ENCODE measurements at places on chromosomes 1 and 21.

GRCh38 chr1:17948594-17948993 is 159.0 kb upstream of the IGSF21 start:
- DNase-seq = no peak

- no peak for DNase-seq
Observed at GRCh38 chr1:20149601-20150325, 10.6 kb downstream of the PLA2G2F start.

DNA sequence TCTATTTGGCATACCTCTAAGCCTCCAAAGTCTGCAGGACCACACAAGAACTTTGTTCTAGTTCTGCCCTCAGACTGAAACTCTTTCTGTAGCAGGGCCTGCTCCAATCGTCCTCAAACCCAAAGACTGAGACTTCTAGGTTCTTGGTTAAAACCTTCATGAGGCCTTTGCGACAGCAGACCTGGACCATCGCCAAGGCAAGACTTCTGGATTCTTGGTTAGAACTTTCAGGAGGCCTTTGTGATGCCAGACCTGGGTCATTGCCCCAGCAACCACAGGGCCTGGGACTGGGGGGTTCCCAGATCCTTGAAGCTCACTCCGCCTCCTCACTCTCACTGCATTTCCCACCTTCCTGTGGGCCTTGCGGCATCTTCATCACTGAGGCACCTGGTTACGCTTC is at the start of gene ATP1A4:
TSS of gene ATP1A4 (plus strand) at position 301 of the 400 bp plus-strand sequence. CDS start 438 bp downstream, outside the sequence.
- no peak for DNase-seq

GRCh38 chr1:201597551-201598230 is 58.8 kb downstream of the NAV1 start:
- no peak for DNase-seq

DNA sequence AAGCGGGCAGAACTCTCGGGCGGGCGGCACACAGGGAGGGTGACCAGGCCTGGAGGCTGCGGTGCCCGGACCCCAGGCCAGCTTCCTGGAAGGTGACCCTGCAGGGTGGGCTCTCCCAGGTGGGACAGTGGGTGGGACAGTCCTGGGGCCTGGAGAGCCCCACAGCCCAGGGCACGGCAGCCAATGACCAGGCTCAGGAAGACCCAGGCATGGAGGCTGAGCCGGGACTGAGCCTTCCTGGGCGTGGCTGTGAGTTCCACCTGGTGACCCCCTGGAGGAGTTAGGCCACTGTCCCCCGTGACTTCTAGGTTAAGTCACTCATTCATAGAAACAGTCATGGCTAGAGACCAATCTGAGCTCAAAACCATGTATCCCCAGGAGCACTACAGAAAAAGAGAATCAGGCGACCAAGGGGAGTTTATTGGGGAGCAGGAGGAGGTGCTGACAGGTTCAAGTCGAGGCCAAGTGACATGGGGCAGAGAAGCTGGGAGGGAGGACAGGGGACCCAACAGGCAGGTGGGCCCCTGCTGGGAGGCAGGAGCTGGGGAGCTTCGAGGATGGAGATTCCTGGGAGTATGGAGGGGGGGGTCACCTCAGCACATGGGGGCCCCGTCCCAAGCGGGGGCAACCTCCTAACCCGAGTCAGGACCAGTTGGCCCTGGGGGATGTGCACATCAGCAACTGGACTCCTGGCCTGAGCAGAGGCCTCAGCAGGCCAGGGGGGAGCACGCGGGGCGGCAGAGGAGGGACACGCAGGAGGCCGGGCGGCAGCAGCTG is 1.2 kb downstream of the KRTAP10-5 start:
- DNase-seq = no peak

DNA sequence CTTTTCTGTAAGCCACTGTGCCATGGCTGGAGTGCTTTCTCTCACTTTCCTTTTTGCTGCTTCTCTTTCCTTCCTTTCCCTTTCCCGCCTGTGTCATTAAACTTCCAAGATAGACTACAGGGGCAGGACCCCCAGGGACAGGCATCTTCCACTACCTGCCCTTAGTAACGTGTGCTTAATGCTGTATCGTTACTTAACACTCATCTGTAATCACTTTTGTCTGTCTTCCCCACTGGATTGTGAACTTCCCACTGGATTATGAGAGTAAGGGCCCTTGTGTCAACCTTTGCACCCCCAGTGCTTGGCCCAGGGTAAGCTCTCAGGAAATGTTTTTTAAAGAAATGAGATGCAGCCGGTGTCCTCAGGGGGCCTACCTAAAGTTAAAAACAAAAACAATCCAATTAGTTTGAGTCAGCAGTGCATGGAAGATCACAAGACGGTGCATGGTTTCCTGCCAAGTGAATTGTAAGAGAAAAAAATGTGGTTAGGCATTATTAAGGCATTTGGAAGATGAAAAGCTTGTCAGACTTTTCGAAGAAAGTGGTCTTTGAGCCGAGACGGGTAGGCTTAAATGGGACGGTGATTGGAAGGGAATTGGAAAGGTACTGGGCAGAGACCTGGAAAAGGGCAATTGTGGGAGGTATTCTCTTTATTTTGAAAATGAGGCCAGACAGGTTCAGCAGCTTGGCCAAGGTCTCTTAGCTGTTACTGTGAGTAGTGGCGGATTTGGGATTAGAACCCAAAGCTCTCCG is 958 bp downstream of the LYPLAL1 start:
- no peak for DNase-seq

- no peak for DNase-seq
Observed at GRCh38 chr1:6985549-6986276, 200.5 kb downstream of the CAMTA1 start.

GRCh38 chr1:91796390-91796654 is 89.6 kb downstream of the TGFBR3 start:
- no peak for DNase-seq

- no peak for DNase-seq
Observed at GRCh38 chr1:15188678-15189077, 35.1 kb downstream of the TMEM51 start.

DNA sequence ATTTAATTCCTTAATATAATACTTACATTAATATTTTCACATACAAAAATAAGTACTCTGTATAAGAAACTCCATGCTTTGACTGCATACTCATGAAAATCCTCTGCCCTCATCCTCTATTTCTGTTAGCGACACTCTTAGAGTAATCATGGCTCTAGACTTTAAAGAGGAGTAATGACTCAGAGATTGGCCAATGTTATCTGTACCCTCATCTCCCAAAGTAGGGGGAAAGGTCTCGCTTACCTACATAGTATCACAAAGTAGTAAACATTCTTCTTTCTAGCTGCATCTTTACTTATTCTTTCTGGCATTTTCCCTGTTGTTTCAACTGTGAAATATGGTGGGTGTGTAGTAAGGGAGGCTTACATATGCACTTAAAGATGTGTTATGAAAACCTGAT is 29.8 kb upstream of the SPAG17 start:
- no peak for DNase-seq

DNA sequence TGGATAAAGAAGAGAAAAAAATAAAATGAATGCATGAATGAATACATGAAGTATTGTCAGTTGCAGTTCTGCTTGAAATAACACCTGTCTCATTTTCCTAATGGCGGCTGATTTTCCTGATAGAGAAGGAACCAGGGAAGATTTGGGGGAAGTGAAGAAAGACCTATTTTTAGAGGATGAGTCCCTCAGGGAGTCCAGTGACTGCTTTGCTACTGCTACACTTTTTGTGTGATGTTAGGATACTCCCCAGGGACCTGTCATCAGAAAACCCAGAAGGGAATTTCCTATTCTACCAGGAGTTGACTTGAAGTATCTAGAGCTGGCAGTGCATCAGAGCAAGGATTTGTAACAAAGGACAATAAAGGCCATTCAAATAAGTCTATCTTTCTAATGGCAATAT is 114.8 kb downstream of the MAB21L3 start:
- no peak for DNase-seq

- DNase-seq = no peak
Observed at GRCh38 chr1:201826830-201827229, 2.1 kb upstream of the IPO9 start.

DNA sequence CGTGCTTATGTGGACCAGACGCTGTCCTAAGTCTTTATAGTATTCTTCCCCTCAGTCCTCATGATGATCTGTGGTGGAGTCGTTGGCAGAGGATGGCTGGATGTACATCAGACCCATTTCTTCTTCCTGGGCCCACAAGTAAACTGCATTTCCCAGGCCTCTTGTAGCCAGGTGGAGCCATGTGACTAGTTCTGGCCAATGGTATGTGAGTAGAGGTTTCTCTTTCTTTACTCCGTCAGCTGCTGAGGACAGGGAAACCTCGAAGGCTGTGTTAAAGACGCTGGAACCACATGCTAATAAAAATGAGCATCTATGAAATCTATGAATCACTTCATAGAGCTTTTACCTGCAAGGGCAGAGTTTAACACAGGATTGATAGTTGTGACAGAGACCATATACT is 18.7 kb upstream of the ZNF362 start:
- DNase-seq = no peak

DNA sequence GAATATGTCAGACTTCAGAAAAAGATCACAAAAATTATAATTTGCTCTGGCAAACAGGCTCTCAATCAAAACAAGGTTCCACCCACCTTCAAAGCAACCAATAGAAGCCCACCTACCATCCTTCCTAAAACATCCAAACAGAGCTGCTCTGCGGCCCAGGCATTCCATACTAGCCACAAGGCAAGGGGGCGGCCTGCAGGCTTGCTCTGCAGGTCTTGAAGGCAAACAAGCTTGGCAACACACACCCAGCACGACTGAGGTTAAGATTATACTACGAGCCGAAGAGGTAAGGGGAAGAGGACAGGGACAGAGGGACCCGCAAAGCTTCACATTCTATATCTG is 207.3 kb downstream of the SLC45A1 start:
- DNase-seq = no peak

DNA sequence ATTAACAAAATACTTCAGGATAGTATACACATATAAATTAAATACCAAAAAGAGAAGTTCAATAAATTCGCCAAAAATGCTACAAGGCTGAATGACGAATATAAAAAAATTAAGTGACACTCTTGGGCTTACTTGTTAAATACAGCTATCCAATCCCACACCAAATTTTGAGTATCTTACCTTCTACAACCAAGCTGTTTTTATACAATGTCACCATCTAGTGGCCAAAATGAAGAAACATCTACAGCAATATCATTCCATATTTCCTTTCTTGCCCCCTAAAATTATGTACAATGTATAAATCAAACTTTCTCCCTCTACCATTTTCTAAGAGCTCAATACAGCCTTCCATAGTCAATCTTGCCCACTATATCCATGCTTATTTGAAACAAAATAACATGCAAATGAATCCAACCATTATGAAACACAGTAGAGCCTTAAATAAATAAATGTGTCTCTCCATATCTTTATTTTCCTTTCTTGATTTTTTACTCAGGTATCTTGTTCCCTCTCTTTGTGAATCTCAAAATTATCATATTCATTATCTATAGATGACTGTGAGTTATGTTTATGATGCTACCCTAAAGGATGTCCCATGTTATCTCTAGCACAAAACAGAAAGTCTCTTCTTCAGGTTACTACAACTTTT is 86.3 kb downstream of the ACBD6 start:
- no peak for DNase-seq

- DNase-seq = no peak
Observed at GRCh38 chr1:223059526-223059925, 83.5 kb downstream of the TLR5 start.

- DNase-seq = peak; percentile 33
Observed at GRCh38 chr21:34129039-34129891, 55.9 kb downstream of the MRPS6 start.

GRCh38 chr21:29481641-29482040 is 182.9 kb downstream of the BACH1 start:
- DNase-seq = no peak

- no peak for DNase-seq
Observed at GRCh38 chr1:241640867-241641622, 876 bp upstream of the CHML start.

DNA sequence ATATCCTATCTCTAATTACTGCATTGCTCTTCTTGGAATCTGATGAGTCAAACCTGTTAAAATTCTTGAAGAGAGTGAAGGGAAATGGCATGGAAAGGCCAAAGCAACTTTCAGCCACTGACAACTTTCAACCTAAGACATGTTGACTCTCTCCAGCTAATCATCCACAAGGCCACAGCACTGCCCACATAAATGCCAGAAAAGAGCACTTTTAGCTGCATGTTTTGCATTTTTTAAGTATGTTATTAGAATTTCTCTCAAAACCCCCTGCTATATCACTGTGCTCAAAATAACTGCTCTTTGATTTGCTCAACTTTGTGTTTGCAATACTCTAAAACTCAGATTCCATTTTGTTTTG is 352.5 kb downstream of the ADGRL2 start:
- DNase-seq = no peak

- no peak for DNase-seq
Observed at GRCh38 chr1:241917487-241917886, 40.1 kb upstream of the BECN2 start.

- DNase-seq = no peak
Observed at GRCh38 chr21:33008333-33009051, 17.2 kb upstream of the OLIG2 start.

DNA sequence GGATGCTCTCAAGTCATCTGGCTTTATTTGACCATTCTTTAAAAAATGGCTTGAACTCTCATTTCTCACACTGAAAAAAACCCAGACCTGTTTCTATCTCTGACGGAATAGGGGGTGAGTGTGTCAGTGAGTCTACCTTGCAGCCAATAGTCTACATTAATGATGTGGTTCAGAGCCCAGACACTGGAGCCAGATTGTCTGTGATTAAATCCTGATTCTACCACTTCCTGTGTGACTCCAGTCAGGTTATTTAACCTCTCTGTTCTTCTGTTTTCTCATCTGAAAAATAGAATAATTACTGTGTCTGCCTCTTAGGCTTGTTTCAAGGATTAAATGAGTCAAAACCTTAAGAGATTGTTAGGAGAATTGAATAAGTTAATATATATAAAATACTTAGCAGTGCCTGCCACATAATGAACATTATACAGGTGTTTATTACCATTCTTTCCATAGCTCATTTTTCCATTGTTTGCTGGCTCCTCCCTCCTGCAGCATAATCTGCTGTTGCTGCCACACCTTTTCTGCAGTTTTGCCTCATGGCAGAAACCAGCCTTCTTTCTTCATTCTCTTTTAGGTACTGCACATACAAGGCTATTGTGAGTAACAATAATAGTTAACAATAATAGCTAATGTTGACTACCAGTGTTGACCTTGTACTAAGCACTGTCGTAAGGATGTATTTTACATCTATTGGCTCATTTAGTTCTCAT is 157.6 kb upstream of the IVNS1ABP start:
- no peak for DNase-seq

Measured in stimulated activated CD4-positive, alpha-beta T cell treated with anti-CD3 and anti-CD28 coated beads, Interleukin-1b, Interleukin-23, amount 100 ng/mL, for 1 hour (primary cell).